ENCODE measurements at places on chromosomes 4 and X. TPM values are rescaled to one million over a fixed set of nuclear protein-coding genes. Genes with fewer than 3 reads are reported as not detected.

- no peaks in the 10 kb centered on the region for H3K36me3 ChIP-seq
- H3K4me1 ChIP-seq, result no peaks in the 10 kb centered on the region
- H3K27me3 ChIP-seq, result no peaks in the 10 kb centered on the region
- no peak for DNase-seq
- no peak overlapping the region for H3K4me3 ChIP-seq
These were observed 14.9 kb downstream of the IGFBP7 start for GRCh38 chr4:57095245-57095644.

Gene GPR50
- not detected for total RNA-seq

DNA sequence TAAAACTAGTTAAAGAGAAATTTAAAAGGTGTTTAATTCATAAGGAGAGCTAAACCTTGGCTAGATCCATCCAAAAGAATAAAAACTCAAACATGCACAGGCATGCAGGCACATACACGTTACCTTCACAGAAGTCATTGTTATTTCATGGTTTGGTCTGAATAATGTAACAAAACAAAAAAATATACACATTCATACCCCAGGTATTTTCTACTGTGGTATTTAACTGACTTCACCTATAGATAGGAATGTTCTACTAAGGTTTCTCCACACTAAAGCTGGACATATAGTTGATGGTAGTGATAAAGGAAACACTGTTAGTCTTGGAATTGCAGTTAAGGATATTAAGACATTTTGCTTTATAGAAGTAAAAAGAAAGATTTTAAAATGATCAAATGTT is 283.6 kb upstream of the PCDH10 start:
- H3K4me1 ChIP-seq, result no peaks in the 10 kb centered on the region
- H3K36me3 ChIP-seq, result no peaks in the 10 kb centered on the region
- H3K27ac ChIP-seq, result no peak overlapping the region
- H3K27me3 ChIP-seq, result no peaks in the 10 kb centered on the region
- H3K4me3 ChIP-seq, result no peak overlapping the region

- no peaks in the 10 kb centered on the region for H3K4me1 ChIP-seq
These were observed 13.9 kb upstream of the HEPH start for GRCh38 chrX:66150163-66150562.

Gene NHSL2
- 0.27 TPM for total RNA-seq

Gene SPINK2
- not detected for total RNA-seq

Gene LEF1
- total RNA-seq, result 0.42 TPM

- H3K4me3 ChIP-seq, result no peak overlapping the region
- peak; percentile 61 for DNase-seq
- no peaks in the 10 kb centered on the region for H3K4me1 ChIP-seq
These were observed 9.0 kb upstream of the SLC25A14 start for GRCh38 chrX:130330706-130331105.

Gene CTAG2
- not detected for total RNA-seq

GRCh38 chrX:48001260-48001659 is 2.5 kb downstream of the ZNF182 start:
- H3K36me3 ChIP-seq, result peaks cover 19% of the 10 kb centered on the region
- H3K4me3 ChIP-seq, result no peak overlapping the region
- H3K4me1 ChIP-seq, result peaks cover 7% of the 10 kb centered on the region
- H3K27me3 ChIP-seq, result peaks cover 7% of the 10 kb centered on the region

DNA sequence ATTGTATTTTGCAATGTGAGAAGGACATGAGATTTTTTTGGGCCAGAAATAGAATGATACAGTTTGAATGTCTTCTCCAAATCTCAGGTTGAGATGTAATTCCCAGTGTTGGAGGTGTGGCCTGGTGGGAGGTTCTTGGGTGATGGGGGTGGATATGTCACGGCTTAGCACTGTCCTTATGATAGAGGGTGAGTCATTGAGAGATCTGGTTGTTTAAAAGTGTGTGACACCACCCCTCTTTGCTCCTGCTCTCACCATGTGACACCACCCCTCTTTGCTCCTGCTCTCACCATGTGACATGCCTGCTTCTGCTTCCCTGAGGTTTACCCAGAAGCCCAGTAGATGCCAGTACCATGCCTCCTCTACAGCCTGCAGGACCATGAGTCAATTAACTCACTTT is 1226.9 kb downstream of the PCDH7 start:
- H3K36me3 ChIP-seq, result no peaks in the 10 kb centered on the region
- no peaks in the 10 kb centered on the region for H3K27me3 ChIP-seq
- DNase-seq, result no peak
- no peak overlapping the region for H3K4me3 ChIP-seq

Gene DCTD
- 65.3 TPM for total RNA-seq

Gene DIPK2B
- not detected for total RNA-seq

Gene NXF2B
- not detected for total RNA-seq

Gene IRS4
- total RNA-seq, result 0.10 TPM

GRCh38 chrX:5306654-5307121 is 922.0 kb downstream of the NLGN4X start:
- H3K27me3 ChIP-seq, result no peaks in the 10 kb centered on the region
- H3K4me1 ChIP-seq, result no peaks in the 10 kb centered on the region
- H3K4me3 ChIP-seq, result no peak overlapping the region
- no peaks in the 10 kb centered on the region for H3K36me3 ChIP-seq
- no peak for DNase-seq

- no peaks in the 10 kb centered on the region for H3K27me3 ChIP-seq
- H3K36me3 ChIP-seq, result no peaks in the 10 kb centered on the region
- DNase-seq, result peak; percentile 17
- no peaks in the 10 kb centered on the region for H3K4me1 ChIP-seq
- H3K4me3 ChIP-seq, result no peak overlapping the region
- H3K27ac ChIP-seq, result no peak overlapping the region
These were observed 23.4 kb upstream of the SLC10A7 start for GRCh38 chr4:146545102-146545501.

DNA sequence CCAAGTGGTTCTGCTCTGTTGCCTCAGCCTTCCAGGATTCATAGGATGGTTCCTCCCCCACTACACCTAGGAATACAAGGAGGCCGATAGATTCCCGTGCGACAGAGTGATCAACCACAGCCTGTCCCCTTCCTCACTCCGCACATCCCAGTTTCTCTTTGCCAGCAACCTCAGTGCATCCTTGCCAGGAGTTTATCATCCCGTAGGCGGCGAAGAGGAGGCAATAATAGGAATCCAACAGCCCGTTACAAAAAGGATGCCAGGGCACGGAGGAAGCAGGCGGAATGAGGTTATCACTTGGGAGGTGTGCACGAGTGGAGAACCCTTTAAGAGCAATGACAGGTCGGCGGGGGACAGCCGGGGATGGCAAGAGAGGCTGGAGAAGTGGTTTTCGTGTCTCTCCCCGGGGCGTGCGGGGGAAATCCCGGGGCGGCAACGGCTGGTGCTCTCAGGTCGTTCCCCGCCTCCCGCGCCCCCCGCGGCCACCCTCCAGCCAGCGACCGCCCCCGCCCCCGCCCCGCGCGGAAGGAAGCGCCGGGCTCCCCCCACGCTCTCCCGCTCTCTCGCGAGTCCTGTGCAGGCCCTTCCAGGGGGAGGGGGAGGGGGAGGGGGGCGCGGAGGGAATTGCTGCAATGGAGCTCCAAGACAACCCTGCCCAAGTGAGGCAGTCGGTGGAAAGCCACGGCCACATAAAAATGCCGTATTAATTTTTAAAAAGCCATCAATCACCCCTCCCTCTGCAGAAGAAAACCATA is 1.6 kb downstream of the PPP3CA start:
- DNase-seq, result peak; percentile 19
- H3K27ac ChIP-seq, result peak overlapping the region; percentile 90
- H3K27me3 ChIP-seq, result no peaks in the 10 kb centered on the region
- H3K4me3 ChIP-seq, result peak overlapping the region; percentile 99
- peaks cover 44% of the 10 kb centered on the region for H3K36me3 ChIP-seq

Gene SHOX
- not detected for total RNA-seq

- no peak overlapping the region for H3K4me3 ChIP-seq
- H3K27ac ChIP-seq, result no peak overlapping the region
- no peak for DNase-seq
These were observed 106.8 kb upstream of the MAMLD1 start for GRCh38 chrX:150256297-150256650.

DNA sequence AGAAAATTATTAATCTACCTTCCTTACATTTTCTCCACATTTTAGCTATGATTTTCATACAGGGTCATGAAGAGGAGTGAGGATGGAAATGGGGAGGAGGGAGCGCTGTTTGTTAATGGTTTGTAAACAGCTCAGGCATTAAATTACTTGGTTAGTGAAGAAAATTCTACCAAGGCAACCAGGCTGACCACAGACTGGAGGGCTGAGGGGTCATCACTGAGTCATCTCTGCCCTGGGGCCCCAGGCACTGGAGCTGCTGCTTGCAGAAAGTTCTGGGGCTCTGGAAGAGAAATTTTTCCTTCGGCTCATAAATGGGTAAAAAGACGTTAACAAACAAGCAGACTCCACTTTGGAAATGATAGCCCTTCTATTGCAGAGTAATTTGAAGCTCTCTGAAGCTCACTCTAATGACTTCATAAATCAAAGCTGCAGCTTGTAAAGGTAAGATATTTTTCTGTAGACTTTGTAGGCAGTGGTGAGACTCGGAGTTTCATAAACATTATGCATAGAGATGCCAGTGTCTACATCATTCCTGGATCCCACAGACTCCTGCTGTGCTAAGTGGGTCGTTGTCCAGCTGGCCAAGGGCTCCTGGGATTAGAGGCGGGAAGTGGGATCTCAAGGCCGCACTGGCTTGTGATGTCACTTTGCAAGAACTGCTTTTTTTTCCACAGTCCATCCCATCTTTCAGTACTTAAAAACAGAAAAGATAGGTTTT is 159.6 kb downstream of the PTTG2 start:
- H3K4me3 ChIP-seq, result no peak overlapping the region
- H3K4me1 ChIP-seq, result no peaks in the 10 kb centered on the region
- H3K36me3 ChIP-seq, result no peaks in the 10 kb centered on the region
- DNase-seq, result no peak

Gene P2RY8
- total RNA-seq, result not detected

GRCh38 chr4:25198713-25199112 is 35.1 kb upstream of the PI4K2B start:
- H3K36me3 ChIP-seq, result no peaks in the 10 kb centered on the region
- no peaks in the 10 kb centered on the region for H3K4me1 ChIP-seq
- H3K27ac ChIP-seq, result no peak overlapping the region

DNA sequence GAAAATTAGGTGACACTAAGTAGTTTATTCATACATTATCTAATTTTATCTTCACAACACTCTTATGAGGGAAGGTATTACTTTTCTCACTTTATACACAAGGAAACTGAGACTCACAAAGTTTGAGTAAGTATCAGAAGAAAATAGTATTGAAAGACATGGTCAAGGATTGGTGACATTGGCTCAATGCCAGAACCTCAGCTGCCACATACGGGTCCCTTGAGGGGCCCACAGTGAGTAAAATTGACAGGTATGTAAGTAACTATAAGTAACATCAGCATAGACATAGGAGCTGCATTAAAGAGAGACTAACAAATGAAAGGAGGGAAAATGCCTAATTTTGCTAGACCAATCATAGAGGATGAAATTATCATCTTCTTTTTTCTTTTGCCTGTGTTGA is 134.1 kb downstream of the COX18 start:
- no peaks in the 10 kb centered on the region for H3K4me1 ChIP-seq
- no peak overlapping the region for H3K4me3 ChIP-seq
- DNase-seq, result no peak
- H3K27me3 ChIP-seq, result no peaks in the 10 kb centered on the region
- no peaks in the 10 kb centered on the region for H3K36me3 ChIP-seq

DNA sequence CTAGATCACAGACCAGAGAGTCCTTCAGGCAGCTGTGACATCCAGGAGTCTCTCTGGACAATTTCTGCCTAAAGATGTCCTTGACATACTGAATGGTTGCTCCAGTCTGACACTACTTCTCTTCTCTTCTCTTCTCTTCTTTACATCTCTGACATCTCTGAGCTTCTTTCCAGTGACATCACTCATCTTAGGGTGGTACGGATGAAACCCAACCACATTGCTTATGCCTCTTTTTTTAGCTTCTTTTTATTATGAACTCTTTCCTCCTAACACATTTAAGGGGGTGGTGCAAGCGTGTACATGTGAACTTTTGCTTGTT is 39.4 kb upstream of the IRF2 start:
- DNase-seq, result no peak
- no peaks in the 10 kb centered on the region for H3K4me1 ChIP-seq
- peaks cover 16% of the 10 kb centered on the region for H3K27me3 ChIP-seq
- no peaks in the 10 kb centered on the region for H3K36me3 ChIP-seq
- H3K4me3 ChIP-seq, result no peak overlapping the region

Gene RTL9
- total RNA-seq, result not detected

DNA sequence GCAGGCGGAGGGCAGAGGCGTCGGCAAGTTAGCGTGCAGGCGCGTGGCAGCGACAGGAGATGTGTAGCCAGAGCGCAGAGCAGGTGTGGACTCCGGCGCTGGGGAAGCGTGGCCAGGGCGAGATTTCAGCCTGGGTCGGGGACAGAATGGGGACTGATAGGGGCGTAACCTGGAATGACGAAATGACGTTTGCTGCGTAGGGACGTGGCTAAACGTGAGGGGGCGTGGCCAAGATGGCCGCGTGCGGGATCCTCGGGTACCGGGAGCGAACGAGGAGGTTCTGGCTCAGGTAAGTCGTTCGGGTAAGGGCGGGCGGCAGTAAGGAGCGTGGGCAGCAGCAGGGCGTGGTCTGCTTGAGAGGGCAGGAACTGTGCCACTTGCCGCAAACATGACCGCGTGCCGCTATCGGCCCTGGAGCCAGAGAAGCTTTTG is 10.9 kb upstream of the CLTRN start:
- H3K4me3 ChIP-seq, result no peak overlapping the region
- no peak overlapping the region for H3K27ac ChIP-seq
- peaks cover 14% of the 10 kb centered on the region for H3K4me1 ChIP-seq
- peak; percentile 85 for DNase-seq
- H3K36me3 ChIP-seq, result peaks cover 4% of the 10 kb centered on the region
- no peaks in the 10 kb centered on the region for H3K27me3 ChIP-seq

Gene GPR173
- total RNA-seq, result 0.68 TPM

GRCh38 chr4:11593576-11594116 is 165.0 kb upstream of the HS3ST1 start:
- no peaks in the 10 kb centered on the region for H3K36me3 ChIP-seq
- H3K4me3 ChIP-seq, result no peak overlapping the region
- no peaks in the 10 kb centered on the region for H3K27me3 ChIP-seq
- no peak for DNase-seq
- peaks cover 52% of the 10 kb centered on the region for H3K4me1 ChIP-seq
- no peak overlapping the region for H3K27ac ChIP-seq

All from Calu3 (cell line).